Mucosa of descending colon (tissue), 3 donors: ENCODE measurements at places on chromosomes 6 and 20. TPM values are rescaled to one million over a fixed set of nuclear protein-coding genes. Genes with fewer than 3 reads are reported as not detected.

GRCh38 chr6:137017081-137017480 lies 27.7 kb downstream of the IL20RA start:
- DNase-seq = no peak

Gene CALHM6
- total RNA-seq = 4.2 TPM

- DNase-seq = no peak
Measured at GRCh38 chr6:150880336-150880735, 14.8 kb downstream of the MTHFD1L start.

DNA sequence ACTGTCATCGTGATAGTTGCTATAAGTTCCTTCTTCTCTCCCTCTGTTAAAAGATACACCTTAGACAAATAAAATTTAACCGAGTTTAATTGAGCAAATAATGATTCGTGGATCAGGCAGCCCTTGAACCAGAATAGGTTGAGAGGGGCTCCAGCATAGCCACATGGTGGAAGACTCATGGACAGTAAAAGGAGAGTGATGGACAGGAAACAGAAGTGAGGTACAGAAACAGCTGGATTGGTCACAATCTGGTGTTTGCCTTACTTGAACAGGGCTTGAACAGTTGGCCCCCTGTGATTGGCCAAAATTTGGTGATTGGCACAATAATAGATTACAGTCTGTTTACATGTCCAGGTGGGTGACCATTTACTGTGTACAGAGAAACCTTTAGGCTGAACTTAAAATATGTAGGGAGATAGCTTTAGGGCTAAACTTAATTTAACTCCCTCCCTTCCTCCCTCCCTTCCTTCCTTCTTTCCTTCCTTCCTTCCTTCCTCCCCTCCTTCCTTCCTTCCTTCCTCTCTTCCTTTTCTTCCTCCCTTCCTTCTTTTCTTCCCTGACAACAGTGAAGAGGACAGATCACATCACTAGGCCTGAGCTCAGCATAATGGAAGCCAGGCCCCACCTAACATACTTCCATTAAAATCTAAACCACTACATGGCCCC lies 531.8 kb upstream of the JARID2 start:
- no peak for DNase-seq

DNA sequence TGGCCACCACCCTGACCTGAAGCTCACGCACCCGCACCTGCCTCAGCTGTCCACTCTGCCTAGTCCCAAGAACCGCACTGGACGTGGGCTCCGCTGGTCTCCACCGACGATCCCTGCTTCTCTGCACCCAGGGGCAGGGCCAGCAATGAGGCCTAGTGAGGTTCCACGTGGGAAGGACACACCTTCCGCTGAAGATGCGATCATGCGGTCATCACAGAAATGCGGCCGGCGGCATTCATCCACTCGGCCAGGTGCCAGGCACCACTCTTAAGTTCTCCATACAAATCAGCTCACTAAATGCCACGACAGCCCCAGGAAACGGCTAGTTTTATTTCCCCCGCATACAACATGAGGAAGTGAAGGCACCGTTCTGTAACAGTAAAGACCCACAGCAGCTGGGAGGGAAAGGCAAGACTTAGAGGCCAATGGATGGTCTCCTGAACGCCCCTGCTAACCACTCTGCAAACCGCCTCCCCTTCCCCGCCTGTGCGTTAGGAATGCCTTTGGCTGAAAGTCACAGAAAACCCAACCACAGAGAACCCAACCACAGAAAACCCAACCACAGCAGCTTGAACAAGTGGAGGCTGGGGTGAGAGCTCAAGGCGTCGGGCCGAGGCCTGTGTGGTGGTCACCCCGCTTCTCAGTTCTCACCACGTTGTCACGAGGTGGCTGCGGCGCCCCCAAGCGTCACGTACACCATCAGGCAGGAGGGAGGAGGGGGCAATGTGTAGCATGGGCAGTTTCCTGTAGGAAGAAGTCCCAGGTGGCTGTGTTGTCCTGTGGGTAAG lies 204.4 kb downstream of the TAF4 start:
- no peak for DNase-seq

Gene CLPSL2
- not detected for total RNA-seq
